ENCODE measurements at places on chromosomes 2 and 18.

GRCh38 chr18:62536005-62536404, 13.2 kb downstream of the ZCCHC2 start:
- DNase-seq, result no peak

GRCh38 chr2:200127848-200128247, 172.5 kb downstream of the MAIP1 start:
- no peak for DNase-seq

GRCh38 chr2:96730212-96730611, 9.7 kb downstream of the LMAN2L start:
- no peak for DNase-seq

DNA sequence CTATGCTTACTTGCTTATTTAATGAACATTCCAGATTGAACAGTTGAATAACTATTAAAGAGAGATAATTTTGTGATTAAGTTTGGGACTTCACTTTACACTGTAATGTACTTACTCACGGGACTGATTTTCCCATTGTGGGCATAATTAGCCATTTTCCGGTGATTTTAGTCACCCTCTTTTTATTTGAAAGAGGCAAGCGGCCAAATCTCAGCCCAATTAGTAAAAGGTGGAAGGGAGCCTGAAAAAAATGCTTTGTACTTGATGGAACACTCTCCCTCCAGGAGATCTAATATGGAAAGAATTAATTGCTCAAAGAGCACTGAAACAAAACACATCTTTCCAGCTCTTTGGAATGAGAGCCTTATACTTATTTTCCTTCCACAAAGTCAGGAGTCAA, 50.2 kb downstream of the CALCRL start:
- no peak for DNase-seq

GRCh38 chr2:224545884-224546644, 39.1 kb downstream of the CUL3 start:
- no peak for DNase-seq

GRCh38 chr2:47310801-47311560, 92.0 kb upstream of the MSH2 start:
- no peak for DNase-seq

GRCh38 chr2:195428673-195429072, 228.4 kb upstream of the SLC39A10 start:
- DNase-seq, result no peak
